Activated naive CD4-positive, alpha-beta T cell treated with Interleukin-2 at 50 U/mL for 16 hours (primary cell): ENCODE measurements at places on chromosomes 2 and 18.

GRCh38 chr2:177075254-177075653 is 137.3 kb upstream of the HNRNPA3 start:
- no peak for DNase-seq

DNA sequence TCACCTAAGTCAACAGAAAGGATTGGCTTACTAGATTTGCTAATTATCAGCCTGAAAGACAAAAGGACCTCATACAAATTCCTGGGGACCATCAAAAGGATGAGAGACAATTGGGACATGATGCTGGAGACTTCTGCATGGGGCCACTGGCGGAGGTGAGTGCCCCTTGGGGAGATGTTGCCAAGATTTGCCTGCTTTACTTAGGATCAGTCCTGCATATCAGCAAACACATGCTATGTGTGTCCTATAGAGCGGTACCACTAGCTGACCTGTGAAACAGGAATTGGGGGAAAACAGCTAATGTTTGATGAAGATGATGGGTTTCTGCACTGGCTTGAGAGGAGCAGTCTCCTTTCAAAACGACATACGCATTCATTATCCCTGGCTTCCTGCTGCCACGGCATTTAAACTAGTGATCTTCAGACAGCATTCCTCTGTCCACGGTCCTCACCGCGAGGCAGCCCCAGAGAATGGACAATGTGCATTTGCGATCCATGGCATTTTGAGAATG is 104.2 kb downstream of the TGIF1 start:
- no peak for DNase-seq

GRCh38 chr2:59888015-59888414 is 665.4 kb downstream of the BCL11A start:
- no peak for DNase-seq

DNA sequence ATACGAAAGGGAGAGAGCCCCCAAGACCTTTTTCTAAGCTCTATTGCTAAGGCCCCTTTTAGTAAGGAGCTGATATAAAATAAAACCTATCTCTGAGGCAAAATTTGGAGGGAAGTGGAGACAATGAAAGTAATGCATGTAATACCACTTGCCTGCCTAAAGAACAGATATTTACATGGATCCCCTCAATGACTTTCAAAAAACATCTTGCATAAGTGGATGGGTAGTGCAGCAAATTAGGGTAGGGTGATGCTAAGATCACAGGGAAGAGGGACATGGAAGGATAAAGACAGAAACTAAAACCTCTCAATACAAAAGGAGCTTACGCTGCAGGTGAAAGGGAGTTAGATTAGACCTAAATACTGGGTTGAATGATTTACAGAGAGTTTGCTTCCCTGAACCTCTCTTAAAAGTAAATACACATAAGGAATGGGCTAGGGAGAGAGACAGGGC is 1.1 kb downstream of the ZNF513 start:
- no peak for DNase-seq

DNA sequence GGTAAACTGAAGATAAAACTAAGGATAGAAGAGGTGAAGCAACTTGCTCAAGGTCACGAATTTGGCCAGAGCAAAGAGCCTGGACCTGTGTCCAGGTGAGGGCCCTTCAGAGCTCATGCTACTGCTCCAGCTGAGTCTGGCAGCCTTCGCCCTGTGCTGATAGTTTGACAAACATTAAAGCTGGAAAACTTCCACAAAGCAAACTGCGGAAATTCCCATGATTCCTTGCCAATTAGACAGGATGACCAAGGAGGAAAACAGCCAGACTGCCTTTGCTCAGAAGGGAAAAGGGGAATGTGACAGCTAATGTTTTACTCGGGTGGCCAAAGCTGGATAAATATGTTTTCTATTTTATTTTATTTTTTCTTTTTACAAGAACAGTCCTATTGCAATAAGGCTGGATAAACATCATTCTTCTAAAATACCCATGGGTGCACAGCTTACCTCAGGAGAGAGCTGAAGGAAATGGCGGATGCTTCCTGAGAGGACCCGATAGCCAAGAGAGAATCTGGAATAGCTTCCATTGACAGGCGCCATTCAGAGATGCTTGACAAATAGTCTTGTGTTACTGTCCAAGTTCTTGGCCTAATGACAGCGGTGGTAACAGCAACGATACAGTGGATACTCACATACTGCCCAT is 5.3 kb upstream of the CTAGE1 start:
- no peak for DNase-seq

- DNase-seq: no peak
These were observed 8.8 kb downstream of the TXNDC2 start for GRCh38 chr18:9894454-9895068.

DNA sequence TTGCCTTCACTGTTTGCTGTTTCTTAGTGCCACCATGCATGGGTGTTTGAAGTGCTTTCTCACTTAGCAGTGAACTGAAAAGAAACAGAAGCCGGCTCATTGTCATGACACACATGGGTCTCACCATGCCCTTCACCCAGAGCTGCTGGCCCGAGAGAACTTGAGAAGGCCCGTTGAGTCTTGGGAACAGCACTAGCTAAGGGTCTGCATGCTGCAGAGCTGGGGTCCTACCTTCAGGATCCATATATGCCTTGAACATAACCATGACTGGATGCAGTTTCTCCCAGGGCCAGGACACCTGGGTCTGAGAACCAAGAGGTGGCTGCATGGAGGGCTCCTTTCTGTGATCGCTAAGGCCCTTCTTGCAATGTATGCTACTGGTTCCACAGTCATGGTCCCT is 245.5 kb upstream of the HS6ST1 start:
- DNase-seq: no peak

DNA sequence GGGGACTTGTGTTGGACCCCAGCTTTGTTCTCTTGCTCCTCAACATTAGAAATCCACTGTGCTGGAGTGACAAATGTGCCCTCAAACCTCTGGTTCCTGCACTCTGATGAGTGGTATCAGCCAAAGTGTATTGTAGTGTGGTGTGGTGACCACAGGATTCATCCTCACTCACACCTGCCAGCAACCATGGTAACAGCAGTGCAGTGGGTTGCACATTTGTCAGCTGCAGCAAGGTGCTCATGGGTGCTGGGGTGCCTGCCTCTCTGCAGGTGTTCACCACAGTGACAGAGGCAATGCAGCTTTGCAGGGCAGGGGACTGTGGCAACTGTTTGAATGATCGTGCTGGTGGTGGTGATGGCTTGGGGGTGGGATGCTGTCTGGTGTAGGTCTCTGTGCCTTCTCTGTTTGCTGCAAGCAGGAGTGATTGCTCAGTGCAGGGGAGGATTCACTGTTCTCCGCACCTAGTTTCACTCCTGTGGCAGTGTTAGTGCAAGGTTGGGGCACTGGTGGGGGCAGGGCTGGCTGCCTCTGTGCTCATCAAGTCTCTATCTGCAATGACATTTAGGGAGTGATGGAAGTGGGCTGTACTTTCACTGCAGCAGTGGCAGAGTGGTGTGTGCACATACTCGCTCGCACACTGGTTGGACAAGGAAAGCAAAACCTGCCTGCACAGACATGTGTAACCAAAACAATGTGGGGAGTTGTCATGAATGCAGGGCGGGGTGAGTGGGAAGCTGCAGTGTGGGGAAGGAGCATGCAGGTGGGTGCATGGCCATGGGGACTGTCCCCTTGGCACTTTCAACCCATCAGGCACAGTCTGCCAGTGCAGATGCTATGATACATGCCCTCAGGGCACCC is 301.1 kb downstream of the PIK3C3 start:
- no peak for DNase-seq

GRCh38 chr2:105487142-105488069 is 88.6 kb upstream of the FHL2 start:
- no peak for DNase-seq

DNA sequence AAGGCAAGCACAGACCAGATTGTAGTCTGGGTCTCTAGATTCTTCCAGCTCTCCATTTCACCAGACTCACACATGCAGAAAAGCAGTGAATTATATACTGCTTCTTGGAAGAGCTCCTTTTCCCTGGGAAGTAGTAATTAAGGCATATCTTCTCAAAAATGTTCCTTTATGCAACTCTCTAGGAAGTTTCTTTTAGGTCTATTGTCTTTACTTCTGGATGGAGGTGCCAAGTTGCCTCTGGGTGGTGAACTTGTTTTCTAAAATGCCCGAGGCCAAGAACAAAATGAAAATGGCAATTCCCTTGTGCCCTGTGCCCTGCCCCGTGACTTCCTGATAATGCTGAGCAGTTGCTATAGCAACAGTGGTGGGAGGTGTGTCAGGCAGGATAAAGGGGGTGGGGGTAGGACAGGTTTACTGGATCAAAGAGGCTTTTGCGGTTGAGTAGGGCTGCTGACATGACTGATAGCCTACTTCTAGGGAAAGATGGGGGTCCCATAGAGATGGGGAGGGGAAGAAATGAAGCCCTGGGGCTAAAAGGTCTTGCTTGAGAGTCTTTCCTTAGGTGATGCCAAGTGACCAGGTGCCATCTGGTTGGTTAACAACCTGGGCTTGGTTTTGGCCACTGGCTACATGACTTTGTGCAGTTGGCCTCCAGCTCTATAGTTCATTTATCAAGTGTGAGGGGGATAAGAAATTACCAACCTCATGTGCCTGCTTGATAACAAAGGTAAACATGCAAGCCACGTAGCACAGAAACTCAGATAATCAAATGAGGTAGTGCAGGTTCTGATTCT is 11.8 kb downstream of the IGFBP2 start:
- DNase-seq: no peak

GRCh38 chr2:143397884-143398614 is 268.8 kb downstream of the ARHGAP15 start:
- DNase-seq: no peak

DNA sequence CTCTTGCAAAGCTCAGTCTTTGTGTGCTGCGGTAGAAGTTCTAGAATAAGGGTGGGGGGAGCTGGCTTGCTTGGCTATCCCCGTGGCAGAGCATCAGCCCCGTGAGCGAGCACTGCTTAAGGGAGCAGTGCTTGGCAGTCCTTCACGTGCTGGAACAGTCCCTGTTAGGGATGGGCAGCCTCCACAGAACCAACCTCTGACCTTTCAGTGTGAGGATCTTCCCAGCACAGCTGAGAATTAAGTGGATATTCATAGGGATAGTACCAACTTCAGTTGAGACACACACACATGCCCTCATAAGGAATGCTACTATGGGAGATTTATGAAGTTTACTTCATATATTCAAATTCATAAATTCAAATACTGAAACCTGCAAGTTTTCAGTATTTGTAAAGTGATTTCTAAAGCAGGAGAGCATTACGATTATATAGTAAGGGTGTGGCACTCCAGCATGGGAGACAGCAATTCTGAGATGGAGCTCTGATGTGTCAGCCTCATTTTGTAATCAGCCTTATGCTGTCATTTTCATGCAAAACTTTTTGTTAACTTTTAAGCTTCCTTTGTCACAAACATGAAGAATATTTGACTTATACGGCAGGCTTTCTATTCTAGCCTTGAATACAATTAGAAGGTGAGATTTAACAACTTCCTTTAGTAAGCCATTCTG is 39.5 kb downstream of the ATP9B start:
- no peak for DNase-seq

GRCh38 chr18:54766634-54767033 is 61.6 kb upstream of the RAB27B start:
- no peak for DNase-seq

- no peak for DNase-seq
These were observed 4.9 kb downstream of the ALPK2 start for GRCh38 chr18:58624011-58624410.

DNA sequence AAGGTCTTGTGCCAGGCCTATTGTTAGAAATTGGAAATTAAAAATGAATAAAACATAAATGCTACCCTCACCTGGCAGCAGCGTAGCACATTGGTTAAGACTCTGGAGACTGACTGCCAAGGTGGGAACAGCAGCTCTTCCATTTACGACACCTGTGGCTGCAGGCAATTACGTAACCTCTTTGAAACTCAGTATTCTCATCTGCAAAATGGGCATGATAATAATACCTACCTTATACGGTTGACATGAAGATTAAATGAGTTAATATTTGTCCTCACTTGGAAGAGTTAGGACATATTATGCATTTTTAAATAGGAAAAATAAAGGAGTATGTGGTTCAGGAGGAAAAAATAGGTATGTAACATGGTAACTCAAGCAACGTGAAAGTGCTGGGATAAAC is 279.3 kb upstream of the NCKAP5 start:
- DNase-seq: no peak

DNA sequence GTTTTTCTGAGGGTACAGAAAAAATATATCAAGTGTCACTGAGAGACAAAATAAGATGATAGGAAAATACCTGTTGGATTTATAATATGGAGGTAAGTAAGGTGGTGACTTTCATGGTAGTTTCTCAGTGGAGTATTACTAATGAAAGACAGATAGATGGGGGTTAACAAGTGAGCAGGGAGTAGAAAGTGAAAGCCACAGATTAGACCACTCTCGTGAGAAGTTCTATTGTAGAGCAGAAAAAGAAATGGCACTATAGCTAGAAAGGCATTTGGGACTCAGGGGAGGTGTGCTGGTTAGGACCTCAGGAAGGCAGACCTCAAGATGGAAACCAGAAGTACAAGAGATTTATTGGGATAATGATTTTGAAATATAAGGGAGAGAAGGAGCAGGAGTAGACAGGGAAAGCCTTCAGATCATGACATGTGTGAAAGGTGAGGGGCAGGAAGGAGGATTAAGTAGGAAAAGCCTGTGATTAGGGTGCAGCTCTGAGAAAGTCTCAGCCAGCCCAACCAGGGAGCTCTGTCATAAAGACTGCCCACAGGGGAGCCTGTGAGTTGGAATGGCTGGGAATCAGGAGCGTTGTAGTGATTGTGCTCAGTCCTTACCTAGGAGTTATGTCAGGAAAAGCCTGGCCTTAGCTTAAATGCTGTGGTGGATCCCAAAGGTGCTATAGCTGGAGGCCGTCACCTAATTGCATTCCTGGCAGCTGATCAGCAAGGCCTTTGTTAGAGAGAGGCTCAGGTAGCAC is 198.1 kb downstream of the IKZF2 start:
- no peak for DNase-seq
